Stimulated activated CD4-positive, alpha-beta T cell treated with anti-CD3 and anti-CD28 coated beads, Interleukin-12 subunit alpha, Interleukin-12 subunit beta, amount 100 ng/mL, for 48 hours (primary cell): ENCODE measurements at places on chromosomes 4 and X.

- DNase-seq, result no peak
Measured at GRCh38 chrX:4935846-4936245, 1222.4 kb upstream of the PRKX start.

GRCh38 chr4:7585768-7586167 lies 151.0 kb upstream of the PSAPL1 start:
- DNase-seq, result no peak

GRCh38 chr4:1518997-1519700 lies 112.9 kb upstream of the NKX1-1 start:
- DNase-seq, result no peak

GRCh38 chr4:56737666-56738065 lies 56.6 kb upstream of the HOPX start:
- DNase-seq, result no peak

DNA sequence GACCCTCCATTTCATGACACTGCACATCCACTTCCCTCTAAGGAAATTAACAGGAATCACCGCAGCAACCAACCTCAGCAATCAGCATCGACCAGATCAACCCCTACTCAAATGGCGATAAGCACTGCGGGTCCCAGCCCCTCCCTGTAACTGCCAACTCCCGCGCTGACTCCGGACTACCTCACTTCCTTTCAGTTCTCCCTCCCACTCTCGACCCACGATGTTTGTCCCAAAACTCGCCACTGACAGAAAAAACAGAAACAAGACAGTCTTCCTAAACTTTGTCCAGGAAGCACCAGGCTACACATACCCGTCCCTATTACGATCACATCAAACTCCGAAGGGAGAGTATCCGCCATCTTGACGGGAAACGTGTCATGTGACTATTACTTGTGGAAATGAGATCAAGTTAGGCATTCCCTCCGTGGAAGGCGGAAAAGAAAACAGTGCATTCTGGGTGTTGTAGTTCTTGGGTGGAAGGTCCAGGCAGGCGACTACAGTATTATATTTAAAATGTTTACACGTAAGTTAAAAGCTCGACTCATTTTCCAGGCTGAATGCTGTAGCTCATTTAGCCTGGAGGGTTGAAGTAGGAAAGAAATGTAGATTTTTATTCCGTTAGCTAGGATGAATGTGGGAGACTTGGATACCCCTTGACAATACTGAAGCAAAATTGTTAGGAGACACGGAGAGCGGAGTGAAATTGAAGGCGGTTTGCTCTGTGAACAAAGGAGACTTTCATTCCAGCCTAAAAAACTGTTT lies at the start of gene CHM:
Gene CHM, minus strand, starts transcription at position 385 of the 762 bp plus-strand sequence. Its CDS starts 26 bp downstream, at position 359.
- peak; percentile 23 for DNase-seq

GRCh38 chr4:61500883-61501282 lies 300.8 kb downstream of the ADGRL3 start:
- no peak for DNase-seq

- no peak for DNase-seq
Measured at GRCh38 chr4:75844151-75844662, 58.0 kb downstream of the PPEF2 start.

DNA sequence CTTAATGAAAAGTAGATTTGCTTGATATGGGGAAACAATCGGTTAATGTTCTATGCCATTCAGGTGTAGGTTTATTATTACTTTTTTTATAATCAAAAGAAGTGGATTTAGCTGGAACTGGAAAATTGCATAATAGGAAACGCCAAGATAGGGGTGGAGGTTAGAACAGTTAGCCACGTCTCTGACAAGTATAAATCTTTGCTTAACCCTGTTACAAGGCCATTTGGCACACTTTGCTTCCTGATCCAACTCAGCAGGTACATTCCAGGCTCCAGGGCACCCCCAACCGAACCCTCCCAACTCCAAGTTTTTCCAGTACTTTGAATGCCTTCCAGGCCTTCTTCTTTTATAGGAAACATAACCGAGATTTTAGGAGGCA lies 50.6 kb upstream of the ACSL4 start:
- DNase-seq, result no peak

DNA sequence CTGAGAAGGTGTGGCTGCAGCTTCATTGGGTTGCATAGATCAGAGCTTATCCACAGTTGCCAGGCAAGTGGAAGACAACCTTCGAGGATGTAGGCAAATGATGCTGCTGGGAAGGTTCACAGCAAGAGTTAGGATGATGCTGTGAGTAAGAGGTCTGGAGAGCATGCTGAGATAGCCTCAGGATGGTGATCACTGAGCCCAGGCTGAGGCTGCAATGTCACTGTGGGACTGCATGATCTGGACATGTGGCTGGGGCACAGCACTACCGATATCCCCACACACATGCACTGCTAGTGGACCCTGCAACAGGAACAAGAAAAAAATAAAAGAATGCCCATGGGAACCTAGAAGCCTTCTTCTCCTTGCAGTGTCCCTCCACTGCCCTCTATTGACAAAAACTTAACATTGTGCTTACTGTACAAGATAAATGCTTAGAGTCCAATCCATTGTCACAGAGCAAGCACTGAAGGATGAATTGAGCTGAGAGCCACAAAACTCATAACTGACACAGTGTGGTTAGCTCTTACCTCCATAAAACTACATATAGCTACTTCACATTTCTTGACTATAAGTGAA lies 105.6 kb downstream of the CNKSR2 start:
- no peak for DNase-seq
